ENCODE measurements at places on chromosomes 3 and 15.
A peak's percentile ranks its signal among the peaks of the same experiment; 100 is the strongest.

DNA sequence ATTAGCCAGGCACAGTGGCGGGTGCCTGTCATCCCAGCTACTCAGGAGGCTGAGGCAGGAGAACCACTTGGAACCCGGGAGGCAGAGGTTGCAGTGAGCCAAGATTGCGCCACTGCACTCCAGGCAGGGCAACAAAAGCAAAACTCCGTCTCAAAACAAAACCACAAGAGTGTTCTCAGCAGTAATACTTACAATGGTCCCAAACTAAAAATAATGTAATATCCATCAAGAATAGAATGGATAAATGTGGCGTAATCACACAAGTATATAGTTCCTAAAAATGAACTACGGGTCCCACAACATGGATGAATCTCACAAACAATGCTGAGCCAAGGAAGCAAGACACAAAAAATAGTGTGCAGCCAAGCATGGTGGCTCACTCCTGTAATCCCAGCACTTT, 39.2 kb downstream of the STAG1 start:
- DNase-seq, result no peak

GRCh38 chr15:38666865-38667510, 102.4 kb upstream of the RASGRP1 start:
- no peak for DNase-seq

DNA sequence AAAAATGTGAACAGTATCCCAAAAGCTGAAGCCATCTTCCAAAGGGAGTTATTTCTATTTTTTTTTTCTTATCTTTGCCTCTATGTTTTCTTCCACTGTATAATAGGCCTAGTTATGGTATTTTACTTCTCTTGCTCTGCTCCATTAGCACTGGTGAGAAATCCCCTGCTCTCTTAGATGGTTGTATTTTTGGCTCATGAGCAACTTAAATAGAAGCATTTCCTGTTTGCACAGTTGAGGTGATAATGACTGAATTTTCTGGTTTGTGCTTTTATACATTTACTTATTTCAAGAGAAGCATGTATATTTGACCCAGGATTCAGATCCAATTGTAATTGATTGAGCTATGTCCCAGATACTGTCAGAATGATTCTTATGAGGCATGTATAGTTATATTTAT, 61.6 kb upstream of the CD200R1L start:
- no peak for DNase-seq

DNA sequence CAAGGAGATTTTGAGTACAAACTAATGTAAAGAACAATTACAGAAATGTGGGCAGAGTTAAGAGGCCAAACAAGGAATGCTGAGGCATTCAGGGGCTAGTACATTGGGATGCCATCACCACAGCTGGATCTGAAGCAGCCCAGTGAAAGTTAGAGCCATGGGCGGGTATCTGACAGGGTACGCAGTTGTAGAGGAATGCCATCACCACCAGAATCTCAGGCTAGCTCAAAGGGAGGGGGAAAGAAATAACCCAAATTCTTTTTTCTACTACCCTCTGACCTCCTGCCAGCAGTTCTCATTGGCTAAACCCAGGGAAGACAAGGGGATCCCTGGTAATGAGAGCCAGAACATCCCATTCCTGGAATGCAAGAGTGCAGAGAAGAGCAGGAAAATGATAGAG, 9.0 kb upstream of the TSC22D2 start:
- DNase-seq, result no peak

- DNase-seq, result no peak
Observed at GRCh38 chr3:71218508-71218907, 365.0 kb downstream of the FOXP1 start.

DNA sequence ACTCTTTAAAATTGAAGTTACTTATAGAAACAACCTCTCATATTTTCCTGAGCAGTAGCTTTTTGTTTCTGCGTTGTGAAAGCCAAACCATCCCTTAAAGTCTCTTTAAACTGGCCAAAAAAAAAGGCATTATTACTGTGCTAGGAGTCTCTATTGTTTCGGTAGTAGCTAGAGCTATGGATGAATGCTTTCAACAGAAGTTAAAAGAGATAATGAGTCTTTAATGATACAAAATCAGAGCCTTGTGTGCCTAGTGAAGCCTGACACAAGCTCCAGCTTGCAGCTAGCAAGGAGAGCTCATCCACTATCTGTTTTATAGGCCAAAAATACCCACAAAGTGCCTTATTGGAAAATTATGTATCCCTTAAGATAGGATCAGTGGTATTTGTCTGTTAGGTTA, 360.4 kb upstream of the CDIN1 start:
- DNase-seq, result no peak

GRCh38 chr15:20351448-20351971, 190.1 kb downstream of the GOLGA6L6 start:
- no peak for DNase-seq

DNA sequence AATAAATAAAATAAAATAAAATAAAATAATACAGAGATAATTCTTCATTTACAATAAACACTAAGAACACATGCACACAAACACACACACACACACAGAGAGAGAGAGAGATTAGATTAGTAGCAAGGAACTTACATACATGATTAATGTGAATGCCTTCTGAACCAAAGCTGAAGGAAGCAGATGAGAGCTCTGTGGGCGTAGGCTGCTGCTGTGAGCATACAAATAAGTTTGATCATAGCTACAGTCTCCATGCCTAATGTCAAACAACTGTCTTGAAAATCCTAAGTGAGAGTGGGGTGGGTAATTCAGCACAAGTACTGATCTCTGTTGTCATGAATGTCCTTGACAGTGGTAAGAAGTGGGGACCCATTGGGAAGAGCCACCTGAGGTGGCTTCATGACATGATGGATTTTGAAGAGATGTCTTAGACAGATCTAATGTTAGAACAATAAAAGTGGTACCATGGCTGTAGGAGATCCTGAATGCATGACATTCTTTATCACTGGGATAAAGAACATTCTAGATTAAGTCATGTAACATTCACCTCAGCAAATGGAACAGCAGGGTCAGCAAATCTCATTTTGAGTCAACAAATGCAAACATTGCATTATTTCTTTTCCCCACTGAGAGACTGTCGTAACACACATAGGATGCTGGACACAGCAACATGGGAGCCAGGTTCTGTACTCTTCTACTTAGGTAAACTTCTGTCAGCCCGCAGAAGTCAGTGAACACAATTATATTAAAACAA, 46.2 kb downstream of the CHL1 start:
- DNase-seq, result no peak

DNA sequence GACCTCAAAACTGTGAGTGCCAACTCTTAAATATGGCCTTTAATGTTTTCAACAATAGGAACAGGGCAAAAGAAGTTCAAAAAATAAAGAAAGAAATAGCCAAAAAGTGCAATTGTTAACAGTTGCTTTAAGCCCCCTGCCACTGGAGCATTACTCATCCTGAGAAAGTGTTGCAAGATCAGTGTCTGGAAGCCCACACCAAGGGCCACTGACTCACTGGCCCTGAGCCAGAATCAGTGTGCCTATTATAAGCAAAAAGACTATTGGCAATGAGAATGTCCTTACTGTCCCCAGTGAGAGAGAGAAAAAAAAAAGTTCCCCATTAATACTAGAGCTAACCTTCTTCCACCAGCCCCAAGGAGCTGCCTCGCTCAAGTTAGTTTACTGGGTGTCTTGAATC, 480.1 kb upstream of the ZNF385D start:
- DNase-seq, result no peak

DNA sequence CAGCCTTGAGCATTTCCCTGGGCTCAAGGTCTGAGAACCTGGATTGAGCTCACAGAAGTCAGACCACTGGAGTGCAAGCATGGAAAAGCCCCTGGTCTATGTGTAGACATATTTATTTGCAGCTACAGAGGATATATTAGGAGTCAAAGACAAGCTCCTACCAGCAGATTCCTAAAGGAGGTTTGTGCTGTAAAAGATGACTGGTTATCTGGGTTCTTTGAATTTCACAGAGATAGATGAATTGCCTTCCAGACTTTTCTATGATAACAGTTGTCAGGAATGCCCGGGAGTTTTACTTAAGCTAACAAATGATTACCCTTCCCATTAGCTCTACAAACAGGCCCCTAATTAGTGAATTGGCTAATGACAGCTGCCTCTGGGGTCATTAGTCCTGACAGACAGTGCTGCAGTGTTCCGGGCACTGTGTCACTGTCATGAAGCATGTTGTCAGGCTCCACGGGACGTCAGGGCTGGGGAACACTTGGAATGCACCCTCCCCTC, 48.8 kb upstream of the PLXNA1 start:
- DNase-seq, result no peak

DNA sequence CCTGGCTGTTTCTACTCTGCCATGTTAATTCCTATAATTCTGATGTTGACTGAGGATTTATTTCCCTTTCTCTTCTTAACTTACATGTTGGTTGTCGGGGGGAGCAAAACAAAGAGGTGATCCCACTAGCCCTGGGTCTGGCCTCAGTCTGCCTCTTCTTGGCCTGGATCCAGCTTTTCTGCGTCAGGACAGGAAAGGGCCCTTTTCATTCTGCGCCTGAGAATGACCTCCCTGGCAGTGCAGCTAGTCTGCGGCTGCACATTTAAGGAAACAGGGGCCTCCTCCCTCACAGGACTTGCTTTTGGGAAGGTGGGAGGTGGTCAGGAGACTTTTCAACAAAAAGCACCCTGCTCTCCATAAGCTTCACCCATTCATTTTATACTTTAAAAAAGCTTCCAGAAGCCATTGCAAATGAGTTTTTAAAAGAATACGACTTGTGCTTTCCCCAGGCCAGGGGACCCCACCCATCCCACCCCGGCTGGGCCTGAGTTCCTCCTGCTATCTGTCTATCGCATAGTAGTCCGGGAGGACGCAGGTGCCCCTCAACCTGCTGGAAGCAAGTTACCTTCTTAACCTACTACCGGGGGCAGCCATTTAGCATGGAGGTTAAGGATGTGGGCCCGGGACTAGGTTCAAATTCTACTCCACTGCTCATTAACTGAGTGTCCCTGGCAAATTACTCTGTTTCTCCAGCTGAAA, 21.3 kb upstream of the EHD4 start:
- DNase-seq, result no peak

GRCh38 chr3:549636-550035, 353.1 kb downstream of the CHL1 start:
- no peak for DNase-seq

GRCh38 chr3:113249601-113250000, 38.2 kb downstream of the BOC start:
- DNase-seq, result no peak

DNA sequence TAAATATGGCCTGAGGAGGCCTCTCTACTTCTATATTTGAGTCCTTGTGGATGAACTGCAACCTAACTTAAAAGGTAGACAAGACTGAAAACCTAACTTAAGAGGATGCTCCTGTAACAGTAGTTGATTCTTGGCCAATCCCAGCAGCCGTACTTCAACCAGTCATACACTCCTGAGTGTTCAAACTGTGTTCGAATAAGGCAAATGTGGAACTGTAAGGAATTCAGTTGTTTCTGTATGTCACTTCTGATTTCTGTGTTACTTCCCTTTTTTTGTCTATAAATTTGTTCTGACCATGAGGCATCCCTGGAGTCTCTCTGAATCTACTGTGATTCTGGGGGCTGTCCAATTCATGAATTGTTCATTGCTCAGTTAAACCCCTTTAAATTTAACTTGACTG, 20.5 kb downstream of the GALK2 start:
- DNase-seq, result no peak

- DNase-seq, result no peak
Observed at GRCh38 chr3:141996437-141996836, 120.0 kb downstream of the ATP1B3 start.

GRCh38 chr3:129593595-129594339, 12.7 kb downstream of the PLXND1 start:
- DNase-seq, result peak; percentile 78

GRCh38 chr3:71542521-71543370, 40.8 kb downstream of the FOXP1 start:
- no peak for DNase-seq

DNA sequence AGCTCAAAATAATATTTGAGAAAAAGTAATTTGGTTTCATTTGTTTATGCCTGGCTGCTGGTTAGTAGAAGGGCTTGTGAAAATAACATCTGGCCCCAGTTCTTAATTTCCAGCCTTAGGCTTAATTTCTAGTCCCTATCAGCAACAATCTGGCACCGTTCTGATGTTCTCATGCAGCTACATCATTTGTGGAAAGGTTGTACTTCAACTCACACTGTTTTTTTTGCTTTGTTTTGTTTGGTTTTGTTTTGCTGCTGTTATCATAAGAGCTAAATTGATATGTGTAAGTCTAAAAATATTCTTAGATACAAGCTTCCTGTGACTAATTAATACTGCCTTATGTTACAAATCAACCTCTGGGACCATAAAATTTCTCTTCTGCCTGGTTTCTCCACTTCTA, 8.9 kb downstream of the CPA3 start:
- DNase-seq, result no peak

DNA sequence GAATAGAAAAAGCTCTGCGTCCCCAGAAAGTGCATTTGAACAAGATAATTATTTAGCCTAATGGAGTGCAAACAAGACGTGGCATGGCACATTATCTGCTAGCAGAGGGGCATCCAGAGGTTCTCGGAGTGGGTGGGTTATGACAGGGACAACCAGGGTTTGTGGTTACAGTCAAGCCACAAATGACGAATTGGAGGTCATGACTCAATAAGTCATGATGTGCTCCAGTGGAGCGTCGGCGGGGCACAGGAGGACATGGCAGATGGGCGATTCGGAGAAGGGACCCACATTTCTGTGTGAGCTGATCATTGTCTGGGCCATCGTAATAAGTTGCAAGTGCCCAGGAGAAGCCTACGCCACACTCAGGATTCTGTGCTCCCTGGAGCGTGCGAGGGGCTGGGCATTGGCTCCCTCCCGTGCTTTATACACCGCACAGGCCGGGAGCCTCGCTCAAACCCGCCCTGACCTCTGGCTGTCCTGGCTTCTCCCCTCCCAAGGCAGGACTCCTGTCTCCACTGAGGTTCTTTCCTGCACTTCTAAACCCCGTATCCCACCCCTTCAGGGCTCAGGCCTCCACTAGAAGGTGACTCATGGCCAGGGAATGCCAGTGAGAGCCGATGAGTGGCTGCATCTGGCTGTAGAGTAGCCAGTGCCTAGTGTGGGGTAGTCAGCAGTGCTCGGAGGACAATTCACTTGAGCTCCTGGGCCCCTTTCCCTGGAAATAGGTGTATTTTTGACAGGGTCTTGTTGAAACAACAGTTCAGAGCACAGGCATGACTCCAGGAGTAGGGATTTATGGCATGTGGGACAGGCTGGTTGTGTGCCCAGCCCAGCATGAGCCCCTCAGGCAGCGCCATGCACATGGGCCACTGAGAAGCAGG, 67.4 kb downstream of the GRIP2 start:
- DNase-seq, result no peak

- DNase-seq, result no peak
Observed at GRCh38 chr3:72739531-72740466, 108.4 kb downstream of the SHQ1 start.

All from CD8-positive, alpha-beta memory T cell (primary cell).